Endothelial cell of umbilical vein (primary cell): ENCODE measurements at places on chromosomes 3 and 15.

DNA sequence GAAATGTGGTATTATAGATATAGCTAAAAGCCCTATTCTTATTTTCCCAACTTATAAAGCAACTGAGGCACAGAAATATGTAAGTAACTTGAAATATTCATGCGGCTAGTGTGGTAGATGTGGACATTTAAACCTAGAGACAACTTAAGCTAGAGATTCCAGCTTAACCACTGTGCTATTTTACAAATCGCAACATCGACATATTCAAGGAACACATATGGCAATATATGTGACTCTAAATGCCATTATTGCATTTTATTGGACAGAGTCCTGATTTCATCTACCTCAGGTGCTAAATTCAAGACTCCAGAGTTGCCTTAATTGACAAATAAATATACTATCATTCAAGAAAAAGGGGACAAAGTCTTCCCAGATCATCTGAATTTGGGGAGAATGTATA is 442.3 kb downstream of the NLGN1 start:
- no peak for DNase-seq

DNA sequence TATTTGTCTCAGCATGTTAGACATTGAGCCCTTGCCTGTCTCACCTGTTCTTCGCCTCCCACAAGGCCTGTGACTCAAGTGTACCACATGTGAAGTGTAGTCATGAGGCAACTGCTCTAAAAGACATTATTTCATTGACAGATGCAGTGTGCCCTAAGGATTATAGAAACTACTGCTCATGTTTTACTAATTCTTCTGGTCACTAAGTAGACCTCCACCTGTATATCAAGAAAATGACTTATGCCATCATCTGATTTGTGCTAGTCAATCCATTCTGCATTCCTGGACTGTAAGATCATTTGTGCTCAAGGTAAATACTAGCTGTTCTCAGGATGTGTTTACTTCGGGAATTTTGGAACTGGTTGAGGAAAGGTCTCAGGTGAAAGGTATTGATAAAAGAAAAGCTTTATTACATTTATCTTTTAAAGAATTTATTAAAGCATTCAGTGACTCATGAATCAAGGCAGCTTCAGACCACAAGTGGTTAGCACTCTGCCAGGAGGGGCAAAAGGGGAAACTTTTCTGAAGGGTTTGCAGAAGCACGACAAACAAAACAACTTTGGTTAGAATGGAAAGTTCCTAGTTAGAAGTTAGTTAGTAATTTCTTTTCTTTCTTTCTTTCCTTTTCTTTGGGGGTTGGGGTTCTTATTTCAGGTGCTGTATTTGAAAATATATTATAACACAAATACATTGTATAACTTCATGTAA is 465.3 kb upstream of the CBLB start:
- no peak for DNase-seq

- no peak for DNase-seq
Observed at GRCh38 chr3:50290161-50290641, 2.0 kb downstream of the IFRD2 start.

DNA sequence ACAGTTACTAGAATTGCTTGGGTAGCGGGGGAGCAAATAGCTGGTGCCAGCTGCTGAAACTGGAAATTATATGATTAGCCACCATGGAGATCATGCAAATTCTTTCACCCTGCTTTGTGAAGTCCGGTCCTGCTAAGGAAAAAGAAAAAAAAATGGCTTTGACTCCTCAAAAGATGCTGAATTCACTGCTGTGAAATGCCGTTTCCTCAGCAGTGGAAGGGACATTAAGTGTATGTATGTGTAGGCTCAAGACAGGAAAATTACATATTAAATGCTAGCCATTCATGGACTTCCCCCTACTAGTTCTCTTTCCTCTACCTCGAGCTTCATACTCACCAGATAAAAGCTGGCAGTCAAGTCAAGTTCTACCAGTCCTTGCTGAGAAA is 81.9 kb upstream of the ZBED2 start:
- DNase-seq = no peak

GRCh38 chr15:39947401-39948197 is 13.7 kb downstream of the EIF2AK4 start:
- DNase-seq = no peak
